ENCODE measurements at places on chromosomes 6 and 20.

GRCh38 chr6:53925891-53926290, 131.1 kb downstream of the LRRC1 start:
- DNase-seq: no peak

DNA sequence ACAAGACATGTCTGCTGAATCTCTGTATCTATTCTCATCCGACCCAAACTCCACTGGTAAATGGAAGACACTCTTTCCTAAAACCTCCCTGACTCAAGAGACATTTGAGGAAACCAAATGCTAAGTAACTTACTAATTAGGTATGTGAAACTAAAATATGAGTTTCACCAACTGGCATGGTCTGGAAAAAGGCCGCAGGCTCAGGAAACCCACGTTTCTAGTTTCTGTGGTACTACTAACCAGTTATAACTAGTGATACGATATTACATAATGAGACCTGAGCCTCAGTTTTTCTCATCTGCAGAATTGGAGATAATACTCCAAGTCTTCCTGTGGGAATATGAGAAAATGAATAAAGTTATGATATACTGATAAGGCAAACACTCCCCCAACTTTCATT, 39.9 kb downstream of the ZNF391 start:
- DNase-seq: no peak

DNA sequence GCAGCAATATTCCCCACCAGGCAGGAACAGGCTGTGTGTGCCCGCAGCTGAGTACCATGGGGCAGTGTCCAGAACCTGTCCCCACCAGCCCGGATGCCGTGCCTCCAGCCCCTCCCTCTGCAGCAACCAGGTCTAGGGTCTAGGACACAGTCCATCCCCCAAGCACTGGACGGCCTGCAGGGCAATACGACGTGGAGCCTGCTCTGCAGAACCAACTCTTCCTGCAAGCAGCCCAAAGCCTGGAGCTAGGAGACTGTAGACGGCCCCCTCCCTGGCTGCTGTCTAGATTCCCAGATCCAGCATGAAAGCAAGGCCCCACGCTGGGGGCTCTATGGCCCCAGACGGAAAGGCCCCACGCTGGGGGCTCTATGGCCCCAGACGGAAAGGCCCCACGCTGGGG, 128.2 kb upstream of the AFDN start:
- DNase-seq: no peak

DNA sequence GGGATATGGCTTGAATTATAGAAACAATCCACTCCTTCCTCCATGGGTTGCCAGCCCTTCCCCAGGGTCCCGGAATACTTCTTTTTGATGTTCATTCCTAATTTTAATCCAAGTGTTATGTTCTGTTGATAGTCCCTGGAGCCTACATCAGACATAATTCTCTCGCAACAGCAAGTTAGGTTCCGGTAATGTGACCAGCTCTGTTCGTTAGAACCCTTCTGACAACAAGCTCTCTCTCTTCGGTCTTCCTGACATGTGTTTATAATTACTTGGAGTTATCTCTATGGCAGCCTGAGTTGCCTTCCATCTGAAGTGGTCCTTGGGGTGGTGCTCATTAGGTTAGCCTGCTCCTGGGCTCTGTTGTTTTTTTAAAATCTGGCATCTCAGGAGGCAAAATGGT, 506.9 kb upstream of the JARID2 start:
- no peak for DNase-seq

DNA sequence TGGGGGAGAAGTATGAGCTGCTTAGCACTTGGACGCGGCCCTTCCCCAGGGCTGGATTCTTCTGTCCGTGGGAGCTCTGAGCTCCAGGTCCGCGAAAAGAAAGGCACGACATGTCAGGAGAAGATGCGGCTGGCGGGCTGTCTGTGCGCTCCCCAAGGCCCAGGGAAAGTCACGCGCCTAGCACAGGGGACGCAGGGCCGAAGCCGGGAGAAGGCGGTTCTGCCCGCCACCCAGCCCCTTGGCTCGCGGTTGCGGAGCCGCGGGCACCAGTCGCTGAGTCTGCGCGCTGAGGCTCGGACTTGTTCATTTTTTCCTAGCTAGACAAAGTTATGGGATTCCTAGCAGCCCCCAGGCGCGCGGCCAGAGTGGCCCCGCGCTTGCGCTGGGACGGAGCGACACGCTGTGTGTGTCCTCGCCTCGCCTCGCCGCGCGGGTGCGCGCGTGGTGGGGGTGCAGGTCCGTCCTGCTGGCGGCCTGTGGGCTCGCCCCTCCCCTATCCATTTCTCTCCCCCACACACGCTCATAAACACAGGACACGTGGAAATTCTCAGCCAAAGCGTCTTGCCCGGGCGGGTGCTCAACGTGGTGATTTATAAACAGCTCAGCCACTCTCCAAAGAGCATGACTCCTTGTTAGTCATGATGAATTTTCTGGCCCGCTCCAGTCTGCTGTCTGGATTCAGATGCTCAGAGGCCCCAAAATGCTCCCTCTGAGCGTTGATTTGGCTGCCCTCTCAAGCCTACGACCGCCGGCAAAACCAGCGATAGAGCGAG, 1.9 kb upstream of the POU3F2 start:
- no peak for DNase-seq

GRCh38 chr20:64065062-64065973, 2.3 kb downstream of the TCEA2 start:
- DNase-seq: no peak

DNA sequence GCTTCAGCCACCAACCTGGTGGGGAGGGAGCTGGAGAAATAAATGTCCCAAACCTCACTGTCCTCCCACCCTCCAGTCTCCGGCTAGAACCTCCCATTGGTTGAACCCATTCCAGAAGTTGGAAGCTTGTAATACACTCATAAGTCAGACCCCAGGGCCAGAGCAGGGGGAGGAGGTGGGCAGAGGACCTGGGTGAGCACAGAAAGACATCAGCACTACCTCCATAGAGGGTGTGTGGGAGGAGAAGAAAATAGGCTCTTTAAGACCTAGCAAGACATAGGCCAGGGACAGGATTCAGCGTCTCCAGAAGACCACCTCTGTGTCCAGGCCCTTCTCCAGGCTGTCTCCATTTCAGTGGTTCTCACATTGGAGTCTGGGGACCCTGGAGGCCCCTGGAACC, 73.3 kb upstream of the TOP1 start:
- DNase-seq: no peak
